ENCODE measurements at places on chromosomes 5 and 9.

DNA sequence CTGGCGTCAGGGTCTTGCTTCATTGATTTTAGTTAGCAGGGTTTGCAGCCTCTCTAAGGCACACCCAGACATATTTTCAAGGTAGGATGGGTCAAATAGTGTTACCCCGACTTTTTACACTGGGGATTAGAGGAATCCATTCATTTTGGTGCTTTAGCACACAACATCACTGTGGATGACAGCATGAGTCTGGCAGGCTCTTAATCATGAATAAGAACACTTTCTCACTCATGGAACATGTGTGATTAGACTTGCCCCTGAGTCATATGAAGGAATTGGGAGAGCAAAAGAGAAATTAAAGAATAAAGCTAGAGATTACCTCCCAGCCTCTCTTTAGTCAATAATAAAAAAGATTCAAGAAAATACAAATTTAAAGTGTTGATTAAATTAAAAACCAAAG lies 175.6 kb downstream of the SEMA5A start:
- DNase-seq: no peak

DNA sequence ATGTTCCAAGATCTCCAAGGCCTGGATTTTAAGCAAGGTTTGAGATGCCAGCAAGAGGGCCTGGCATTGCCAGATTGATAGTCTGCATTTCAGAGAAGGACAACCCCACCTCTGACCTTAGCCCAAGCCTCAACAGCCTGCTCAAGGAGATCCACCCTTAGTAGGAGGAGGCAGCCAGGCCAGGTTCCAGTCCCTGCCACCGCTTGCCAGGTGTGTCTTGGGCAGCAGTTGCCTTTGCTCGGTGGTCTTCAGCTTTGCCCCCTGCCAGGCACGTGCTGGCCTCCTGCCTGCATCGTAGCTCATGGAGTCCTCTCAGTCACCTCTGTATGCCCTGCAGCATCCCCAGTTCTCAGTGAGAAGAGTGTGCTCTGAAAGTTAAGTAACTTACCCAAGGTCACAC lies 134.2 kb downstream of the KCNIP1 start:
- DNase-seq: no peak

GRCh38 chr5:31939151-31939550 lies 235.0 kb downstream of the GOLPH3 start:
- DNase-seq: no peak

GRCh38 chr9:114745108-114745848 lies 60.6 kb downstream of the TNFSF15 start:
- peak; percentile 33 for DNase-seq

GRCh38 chr9:114345493-114346065 lies 15.9 kb downstream of the ORM2 start:
- no peak for DNase-seq

GRCh38 chr5:31908396-31908795 lies 265.7 kb downstream of the GOLPH3 start:
- no peak for DNase-seq
